ENCODE measurements at places on chromosomes 1 and 21. TPM values are rescaled to one million over a fixed set of nuclear protein-coding genes. Genes with fewer than 3 reads are reported as not detected.

Gene OR2T6
- not detected for total RNA-seq

Gene ZMPSTE24
- total RNA-seq: 43.4 TPM

Gene CHRNB2
- total RNA-seq: 3.1 TPM

Gene PGBD5
- total RNA-seq: 54.0 TPM

Gene NPHS2
- total RNA-seq: 2.5 TPM

Gene S100A2
- total RNA-seq: 27.5 TPM

Gene ACKR1
- not detected for total RNA-seq

Gene ALDH9A1
- total RNA-seq: 46.8 TPM

Gene ZBED6
- 9.1 TPM for total RNA-seq

Measured in kidney epithelial cell (primary cell).